ENCODE measurements at places on chromosomes 16 and 17. TPM values are rescaled to one million over a fixed set of nuclear protein-coding genes. Genes with fewer than 3 reads are reported as not detected.

DNAAF8 gene
- 0.26 TPM for total RNA-seq

CSH1 gene
- not detected for total RNA-seq

SRCAP gene
- total RNA-seq = 27.5 TPM

- H3K27ac ChIP-seq = no peak overlapping the region
- no peak for DNase-seq
- H3K36me3 ChIP-seq = no peaks in the 10 kb centered on the region
- no peaks in the 10 kb centered on the region for H3K4me1 ChIP-seq
- H3K27me3 ChIP-seq = no peaks in the 10 kb centered on the region
- H3K4me3 ChIP-seq = no peak overlapping the region
Measured at GRCh38 chr16:83983491-83983890, 15.4 kb downstream of the NECAB2 start.

DNA sequence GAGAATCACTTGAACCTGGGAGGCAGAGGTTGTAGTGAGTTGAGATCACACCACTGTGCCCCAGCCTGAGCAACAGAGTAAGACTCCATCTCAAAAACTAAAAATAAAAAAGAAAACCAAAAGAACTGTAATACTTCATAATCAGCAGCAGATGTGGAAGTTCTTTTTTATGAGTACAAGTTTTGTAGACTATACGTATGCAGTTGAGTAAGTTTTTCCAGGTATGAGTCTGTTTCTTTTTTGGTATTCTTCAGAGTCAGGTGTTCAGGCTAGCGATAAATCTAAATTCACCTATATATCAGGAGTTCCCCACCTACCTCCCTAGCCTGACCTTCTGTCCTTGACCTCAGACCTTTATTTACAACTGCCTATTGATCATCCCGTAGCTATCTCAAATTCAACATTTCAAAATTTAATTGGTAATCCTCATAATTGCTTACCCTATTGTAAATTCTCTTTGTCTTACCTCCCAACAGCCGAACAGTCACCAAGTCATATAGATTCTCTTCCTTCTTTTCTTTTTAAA, 10.7 kb downstream of the DCTN5 start:
- H3K27ac ChIP-seq = no peak overlapping the region
- H3K36me3 ChIP-seq = no peaks in the 10 kb centered on the region
- no peaks in the 10 kb centered on the region for H3K4me1 ChIP-seq
- H3K27me3 ChIP-seq = no peaks in the 10 kb centered on the region
- H3K4me3 ChIP-seq = no peak overlapping the region
- DNase-seq = no peak

DNA sequence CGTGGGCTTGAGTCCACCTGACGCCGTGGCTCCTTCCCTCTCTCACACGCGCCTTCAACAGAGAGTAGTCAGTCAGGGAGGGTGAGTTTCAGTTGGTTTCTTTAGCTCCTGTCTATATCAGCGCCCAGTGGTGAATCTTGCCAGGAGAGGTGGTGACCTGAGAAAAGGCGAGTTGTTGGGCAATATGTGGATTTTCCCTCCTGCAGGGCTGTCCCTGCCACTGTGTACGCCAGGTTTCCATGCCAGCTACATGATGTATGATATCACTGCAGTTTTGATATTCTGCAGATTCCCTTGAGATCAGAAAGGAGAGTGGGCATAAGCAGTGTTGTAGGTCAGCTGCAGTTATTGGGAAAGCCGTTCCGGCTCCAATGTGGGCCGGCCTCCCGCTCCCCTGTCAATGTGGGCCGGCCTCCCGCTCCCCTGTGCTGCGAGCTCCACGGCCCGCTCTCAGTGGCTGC, 31.4 kb downstream of the BANP start:
- peak; percentile 62 for DNase-seq
- peak overlapping the region; percentile 61 for H3K27ac ChIP-seq
- no peaks in the 10 kb centered on the region for H3K27me3 ChIP-seq
- no peaks in the 10 kb centered on the region for H3K36me3 ChIP-seq
- H3K4me1 ChIP-seq = peaks cover 23% of the 10 kb centered on the region

DNA sequence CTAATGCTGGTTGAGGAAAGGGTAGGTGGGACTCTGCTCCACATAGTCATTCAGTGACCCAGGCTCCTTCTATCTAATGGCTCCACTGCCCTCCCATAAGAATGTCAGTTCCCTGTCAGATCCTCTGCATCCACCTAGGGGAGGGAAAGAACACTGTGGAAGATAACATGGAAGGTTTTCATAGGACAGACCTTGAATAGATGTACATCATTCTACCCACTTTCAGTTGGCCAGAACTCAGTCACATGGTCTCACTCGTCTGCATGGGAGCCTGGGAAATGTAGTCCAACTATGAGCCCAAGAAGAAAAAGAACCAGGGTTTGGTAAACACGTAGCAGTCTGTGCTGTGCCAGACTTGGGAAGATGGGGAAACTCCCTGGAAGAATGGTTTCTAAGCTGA, 27.1 kb upstream of the SCNN1B start:
- H3K4me1 ChIP-seq = no peaks in the 10 kb centered on the region
- H3K4me3 ChIP-seq = no peak overlapping the region
- H3K36me3 ChIP-seq = no peaks in the 10 kb centered on the region

DNA sequence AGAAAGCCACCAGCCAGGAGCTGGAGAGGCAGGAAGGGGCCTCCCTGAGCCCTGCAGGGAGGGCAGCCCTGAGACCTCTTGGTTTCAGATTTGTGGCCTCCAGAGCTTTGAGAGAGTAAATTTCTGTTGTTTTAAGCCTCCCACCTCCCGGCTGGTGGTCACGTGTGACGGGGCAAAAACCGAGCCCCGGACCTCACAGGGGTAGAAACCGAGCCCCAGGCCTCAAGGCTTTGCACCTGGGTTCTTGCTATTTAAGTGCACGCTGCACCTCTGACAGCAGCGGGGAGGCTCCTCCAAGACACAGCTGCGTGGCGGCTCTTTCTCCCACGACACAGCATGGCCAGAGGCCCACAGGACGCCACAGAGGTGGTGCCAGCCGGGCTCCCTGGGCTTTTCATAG, 17.4 kb upstream of the ZC3H18 start:
- no peaks in the 10 kb centered on the region for H3K36me3 ChIP-seq
- no peak overlapping the region for H3K4me3 ChIP-seq
- H3K4me1 ChIP-seq = no peaks in the 10 kb centered on the region
- H3K27ac ChIP-seq = no peak overlapping the region

TAX1BP3 gene
- total RNA-seq = 82.7 TPM

DNA sequence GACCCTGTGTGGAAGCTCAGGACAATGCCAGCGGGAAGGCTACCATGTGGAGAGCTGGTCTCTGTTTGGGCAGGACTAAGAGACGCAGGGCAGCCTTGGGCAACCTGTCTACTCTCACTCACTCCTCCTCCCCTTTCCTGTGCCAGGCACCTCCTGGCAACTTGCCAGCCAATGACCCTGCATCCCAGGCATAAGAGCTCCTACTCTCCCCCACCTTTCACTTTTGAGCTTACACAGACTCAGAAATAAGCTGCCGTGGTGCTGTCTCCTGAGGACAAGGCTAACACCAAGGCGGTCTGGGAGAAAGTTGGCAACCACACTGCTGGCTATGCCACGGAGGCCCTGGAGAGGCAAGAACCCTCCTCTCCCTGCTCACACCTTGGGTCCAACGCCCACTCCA, 2.6 kb downstream of the HBM start:
- DNase-seq = no peak
- H3K27me3 ChIP-seq = no peaks in the 10 kb centered on the region
- H3K4me3 ChIP-seq = no peak overlapping the region
- H3K36me3 ChIP-seq = no peaks in the 10 kb centered on the region

DNA sequence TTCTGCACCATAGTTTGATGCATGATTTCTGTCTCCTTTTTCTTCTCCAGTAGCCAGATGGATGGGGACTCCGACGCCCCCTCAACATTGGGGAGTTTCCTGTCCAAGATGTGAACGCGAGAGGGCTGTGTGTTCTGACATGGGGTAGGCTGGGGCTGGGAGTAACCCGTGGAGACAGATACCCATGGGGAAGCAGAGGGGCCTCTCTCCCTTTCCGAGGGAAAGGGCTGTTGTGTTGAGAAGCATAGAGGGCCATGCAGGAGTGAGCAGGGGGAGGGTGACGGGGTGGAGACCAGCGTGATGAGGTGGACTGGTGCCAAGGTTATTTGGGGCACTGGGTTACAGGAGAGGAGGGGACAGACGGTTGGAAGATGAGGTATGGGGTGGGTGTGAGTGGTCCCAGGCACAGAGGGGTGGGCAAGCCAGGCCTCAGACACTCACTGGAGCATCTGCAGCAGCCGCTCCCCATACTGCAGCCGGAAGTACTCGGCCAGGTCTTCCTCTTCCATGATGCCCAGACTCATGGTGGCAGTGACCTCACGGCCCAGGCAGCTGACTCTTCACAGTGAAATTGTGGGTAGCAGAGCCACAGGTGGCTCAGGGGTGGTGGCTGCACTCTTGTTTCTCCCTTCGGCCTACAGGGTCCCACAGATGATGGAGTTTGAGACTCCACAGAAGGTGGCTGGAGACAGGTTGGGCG, 400 bp downstream of the CCDC42 start:
- H3K27ac ChIP-seq = no peak overlapping the region
- H3K4me3 ChIP-seq = no peak overlapping the region
- peaks cover 11% of the 10 kb centered on the region for H3K4me1 ChIP-seq
- no peak for DNase-seq
- H3K36me3 ChIP-seq = no peaks in the 10 kb centered on the region
- H3K27me3 ChIP-seq = no peaks in the 10 kb centered on the region

CPHXL2 gene
- total RNA-seq = not detected

- H3K4me1 ChIP-seq = no peaks in the 10 kb centered on the region
- no peaks in the 10 kb centered on the region for H3K36me3 ChIP-seq
- no peaks in the 10 kb centered on the region for H3K27me3 ChIP-seq
- DNase-seq = no peak
Measured at GRCh38 chr16:85980686-85981085, 81.7 kb downstream of the IRF8 start.

- no peak overlapping the region for H3K4me3 ChIP-seq
- H3K27ac ChIP-seq = no peak overlapping the region
- no peaks in the 10 kb centered on the region for H3K36me3 ChIP-seq
- DNase-seq = no peak
Measured at GRCh38 chr16:56226845-56227525, 35.7 kb downstream of the GNAO1 start.

- no peaks in the 10 kb centered on the region for H3K27me3 ChIP-seq
- no peaks in the 10 kb centered on the region for H3K36me3 ChIP-seq
- peaks cover 46% of the 10 kb centered on the region for H3K4me1 ChIP-seq
- H3K4me3 ChIP-seq = no peak overlapping the region
Measured at GRCh38 chr17:72572604-72573491, 452.0 kb downstream of the SOX9 start.

SLFN14 gene
- total RNA-seq = not detected

GRCh38 chr16:20904507-20905081, 4.0 kb downstream of the LYRM1 start:
- DNase-seq = no peak
- no peaks in the 10 kb centered on the region for H3K36me3 ChIP-seq
- H3K4me3 ChIP-seq = no peak overlapping the region
- H3K27ac ChIP-seq = peak overlapping the region; percentile 95
- no peaks in the 10 kb centered on the region for H3K27me3 ChIP-seq

- H3K27me3 ChIP-seq = no peaks in the 10 kb centered on the region
- H3K4me1 ChIP-seq = peaks cover 11% of the 10 kb centered on the region
- no peak overlapping the region for H3K27ac ChIP-seq
- H3K4me3 ChIP-seq = no peak overlapping the region
- H3K36me3 ChIP-seq = no peaks in the 10 kb centered on the region
Measured at GRCh38 chr17:58527949-58528348, 13.5 kb upstream of the MTMR4 start.

DNA sequence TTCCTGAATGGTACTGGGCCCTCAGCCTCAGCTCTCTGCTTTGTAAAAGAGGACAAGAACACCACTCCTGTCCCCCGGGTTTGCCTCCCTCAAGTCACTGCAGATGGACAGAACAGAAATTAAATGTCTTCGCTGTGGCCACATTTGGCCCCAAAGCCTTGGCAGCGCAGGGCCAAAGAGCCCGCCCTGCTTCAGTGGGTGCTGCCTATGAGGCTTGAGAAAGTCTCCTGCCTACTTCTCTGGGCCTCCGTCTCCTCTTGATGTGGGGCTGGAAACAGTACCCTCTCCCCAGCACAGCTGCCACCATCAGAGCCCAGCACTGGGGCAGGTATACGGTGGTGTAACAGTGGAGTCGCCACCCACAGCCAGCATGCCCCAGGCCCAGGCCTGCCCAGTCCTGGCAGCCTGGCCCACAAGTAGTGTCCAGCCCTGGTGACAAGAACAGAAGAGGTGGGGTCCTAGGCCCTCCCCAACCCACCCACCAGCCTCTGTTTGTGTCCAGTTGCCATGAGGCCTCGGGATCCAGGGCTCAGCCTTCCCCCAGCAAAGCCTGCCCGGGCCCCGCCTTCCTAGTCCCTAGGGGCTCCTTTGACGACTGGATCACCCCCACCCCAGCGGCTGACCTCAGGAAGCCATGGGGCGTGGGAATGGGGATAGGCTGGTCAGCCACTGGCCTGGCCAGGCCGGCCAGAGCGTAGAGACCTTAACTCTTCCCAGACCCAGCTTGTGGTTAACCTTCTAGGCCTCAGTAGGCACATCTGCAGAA, 3.9 kb upstream of the TPPP3 start:
- H3K36me3 ChIP-seq = no peaks in the 10 kb centered on the region
- no peaks in the 10 kb centered on the region for H3K27me3 ChIP-seq
- no peak for DNase-seq
- H3K27ac ChIP-seq = no peak overlapping the region

SYCE1L gene
- total RNA-seq = not detected

GRCh38 chr16:26344976-26345375, 653.2 kb downstream of the HS3ST4 start:
- no peaks in the 10 kb centered on the region for H3K36me3 ChIP-seq
- H3K27me3 ChIP-seq = no peaks in the 10 kb centered on the region
- DNase-seq = no peak
- no peak overlapping the region for H3K4me3 ChIP-seq
- H3K27ac ChIP-seq = no peak overlapping the region

- peaks cover 49% of the 10 kb centered on the region for H3K4me1 ChIP-seq
- DNase-seq = no peak
- no peaks in the 10 kb centered on the region for H3K27me3 ChIP-seq
- H3K4me3 ChIP-seq = no peak overlapping the region
- peak overlapping the region; percentile 15 for H3K27ac ChIP-seq
- H3K36me3 ChIP-seq = no peaks in the 10 kb centered on the region
Measured at GRCh38 chr17:27489045-27489715, 32.9 kb downstream of the KSR1 start.

- DNase-seq = no peak
- H3K4me1 ChIP-seq = no peaks in the 10 kb centered on the region
- H3K36me3 ChIP-seq = no peaks in the 10 kb centered on the region
- no peak overlapping the region for H3K27ac ChIP-seq
- no peak overlapping the region for H3K4me3 ChIP-seq
Measured at GRCh38 chr17:419073-419735, 66.6 kb upstream of the RPH3AL start.

DNAI2 gene
- total RNA-seq = not detected

DNA sequence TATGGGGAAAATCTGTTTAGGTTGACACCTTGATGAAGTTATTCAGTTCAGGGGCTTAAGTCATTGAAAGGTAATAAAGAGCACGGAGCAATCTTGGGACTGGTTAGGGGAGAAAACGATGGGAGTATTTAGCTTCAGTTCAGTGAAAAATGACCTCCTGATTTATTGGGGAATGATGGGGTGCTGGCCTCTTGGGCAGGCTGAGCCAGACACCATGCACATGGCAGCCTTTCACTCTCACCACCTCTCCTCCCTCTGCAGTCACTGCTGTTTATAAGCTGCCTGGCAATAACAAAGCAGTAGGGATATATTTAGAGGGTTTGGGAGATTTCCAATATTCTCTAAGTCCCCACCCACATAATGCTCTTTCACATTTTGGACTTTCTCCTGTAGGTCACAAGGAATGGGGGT, 140.5 kb upstream of the HS3ST2 start:
- no peak overlapping the region for H3K4me3 ChIP-seq
- H3K27me3 ChIP-seq = no peaks in the 10 kb centered on the region
- no peaks in the 10 kb centered on the region for H3K4me1 ChIP-seq
